ENCODE measurements at places on chromosomes 2 and 18. TPM values are rescaled to one million over a fixed set of nuclear protein-coding genes. Genes with fewer than 3 reads are reported as not detected.

DNA sequence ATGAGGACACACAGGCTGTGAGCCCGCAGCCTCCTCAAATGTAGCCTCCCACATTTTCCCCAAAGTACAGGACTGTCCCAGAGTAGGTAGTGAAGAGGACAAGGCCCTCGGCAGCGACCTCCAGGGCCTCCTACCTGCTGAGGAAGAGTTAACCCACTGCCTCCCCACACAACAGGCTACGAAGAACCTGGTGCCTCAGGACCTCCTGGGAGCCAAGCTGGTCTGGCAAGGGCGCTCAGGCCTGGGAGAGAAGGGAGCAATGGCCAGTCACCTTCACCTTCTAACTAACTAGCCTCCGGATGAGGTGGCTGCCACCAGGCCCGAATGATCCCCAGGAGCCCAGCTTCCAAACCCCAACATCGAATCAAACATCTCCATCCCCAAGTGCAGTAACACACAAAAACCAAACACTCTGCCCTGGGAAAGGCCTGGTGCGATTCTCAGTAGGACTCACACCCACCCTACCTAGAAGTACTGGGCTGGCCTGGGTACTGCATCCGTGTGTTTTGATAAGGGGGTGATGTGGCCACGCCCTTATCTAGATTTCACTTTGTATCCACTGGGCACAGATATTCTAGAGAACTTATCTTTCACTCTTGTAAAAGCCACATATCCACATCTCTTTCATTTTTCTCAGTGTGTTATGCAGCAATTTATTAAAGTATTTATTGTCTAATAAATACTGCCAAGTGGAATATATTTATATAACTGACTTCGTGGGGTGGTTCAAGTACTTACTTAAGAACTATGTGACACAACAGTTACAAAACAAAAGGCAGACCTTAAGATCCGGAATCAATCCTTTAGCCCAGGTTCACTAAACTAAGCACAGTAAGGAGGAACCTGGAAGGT, 9.7 kb downstream of the ERFE start:
- peaks cover 47% of the 10 kb centered on the region for H3K36me3 ChIP-seq
- H3K4me3 ChIP-seq = no peak overlapping the region
- H3K27me3 ChIP-seq = peaks cover 14% of the 10 kb centered on the region
- peak overlapping the region; percentile 42 for H3K27ac ChIP-seq
- peaks cover 23% of the 10 kb centered on the region for H3K4me1 ChIP-seq
- no peak for DNase-seq

DNA sequence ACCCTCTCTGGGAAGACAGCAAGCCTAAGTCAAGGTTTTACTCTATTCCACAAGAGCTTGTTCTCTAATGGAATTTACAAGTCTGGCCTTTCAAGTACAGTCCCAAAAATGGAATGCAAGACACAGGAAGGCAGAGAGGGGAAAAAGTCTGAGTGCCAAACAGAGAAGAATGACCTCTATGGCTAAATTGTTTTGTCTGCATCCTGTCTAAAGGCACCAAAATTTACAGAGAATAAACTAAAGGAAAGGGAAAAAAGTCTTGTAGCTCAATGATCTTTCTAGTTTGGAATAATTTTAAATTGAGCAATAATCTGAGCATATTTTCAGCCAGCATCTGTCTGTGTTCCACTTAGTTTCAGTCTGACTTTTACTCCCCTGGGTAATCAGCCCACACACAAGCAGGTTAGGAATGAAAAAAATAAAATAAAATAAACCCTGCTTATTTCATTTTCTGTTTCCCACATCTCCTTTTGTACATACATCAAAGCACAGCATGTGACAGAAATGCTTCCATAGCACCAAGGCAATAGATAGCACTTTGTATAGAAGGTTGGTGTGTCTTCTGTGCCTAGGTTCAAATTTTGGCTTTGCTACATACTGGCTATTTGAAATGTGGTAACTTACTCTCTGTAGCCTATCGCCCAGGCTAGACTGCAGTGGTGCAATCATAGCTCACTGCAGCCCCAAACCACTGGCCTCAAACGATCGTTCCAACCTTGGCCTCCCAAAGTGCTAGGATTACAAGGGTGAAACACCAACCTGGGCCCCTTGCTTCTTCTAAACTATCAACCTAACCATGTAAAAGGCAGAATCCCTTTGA, 105.1 kb downstream of the SLC8A1 start:
- H3K27me3 ChIP-seq = no peaks in the 10 kb centered on the region
- peaks cover 8% of the 10 kb centered on the region for H3K4me1 ChIP-seq
- no peak overlapping the region for H3K27ac ChIP-seq
- H3K36me3 ChIP-seq = no peaks in the 10 kb centered on the region

- peaks cover 6% of the 10 kb centered on the region for H3K36me3 ChIP-seq
- H3K4me1 ChIP-seq = peaks cover 31% of the 10 kb centered on the region
- H3K4me3 ChIP-seq = no peak overlapping the region
- H3K27me3 ChIP-seq = no peaks in the 10 kb centered on the region
- H3K27ac ChIP-seq = no peak overlapping the region
Measured at GRCh38 chr2:239323447-239323846, 77.4 kb downstream of the HDAC4 start.

DNA sequence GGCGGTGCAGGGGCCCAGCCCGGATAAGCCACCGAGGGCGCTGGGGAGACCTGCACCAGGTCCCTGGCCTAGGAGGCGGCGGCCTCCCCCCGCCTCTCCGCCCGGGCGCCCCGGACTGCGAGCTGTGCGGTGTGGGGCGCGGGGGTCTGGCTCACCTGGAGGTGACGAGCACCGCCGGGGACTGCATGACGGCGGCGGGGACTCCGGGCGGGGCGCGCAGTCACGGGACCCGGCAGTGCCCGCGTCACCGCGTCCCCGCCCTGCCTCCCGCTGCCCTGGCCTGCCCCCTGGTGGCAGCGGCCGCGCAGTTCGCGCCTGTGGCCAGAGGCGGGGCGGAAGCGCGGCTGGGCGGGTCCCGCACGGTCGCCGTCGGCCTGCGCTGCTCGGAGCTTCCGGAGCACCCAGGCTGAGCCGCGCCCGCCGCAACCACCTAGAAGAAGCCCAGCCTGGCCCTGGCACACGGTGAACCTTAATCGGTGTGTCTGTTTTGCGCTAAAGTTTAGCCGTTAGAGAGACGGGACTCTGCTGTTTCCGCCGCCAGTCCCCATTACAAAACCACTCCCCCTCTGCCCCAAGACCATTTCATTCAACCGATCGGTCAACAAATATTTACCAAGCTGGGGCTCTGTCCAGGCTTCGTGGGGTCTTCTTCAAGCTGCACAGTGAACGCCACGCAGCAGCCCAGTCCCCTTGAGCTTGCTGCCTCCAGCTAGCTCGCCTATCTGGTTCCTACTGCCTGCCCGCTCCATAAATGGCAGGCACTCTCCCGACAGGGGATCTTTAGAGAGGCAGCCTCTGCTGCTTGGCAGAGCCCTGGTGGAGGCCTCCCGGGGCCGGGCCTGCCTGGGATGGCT, at the start of gene HS1BP3:
Gene HS1BP3 (minus strand): TSS at position 222 of the 854 bp plus-strand sequence. CDS start 35 bp downstream, at position 187.
- peaks cover 20% of the 10 kb centered on the region for H3K36me3 ChIP-seq
- peak within 1 kb of the TSS; percentile 71 for H3K27ac ChIP-seq
- DNase-seq = peak; percentile 94

- no peak overlapping the region for H3K4me3 ChIP-seq
- no peak overlapping the region for H3K27ac ChIP-seq
- H3K36me3 ChIP-seq = no peaks in the 10 kb centered on the region
- no peak for DNase-seq
Measured at GRCh38 chr18:80194874-80195570, 52.3 kb downstream of the PARD6G start.

DNA sequence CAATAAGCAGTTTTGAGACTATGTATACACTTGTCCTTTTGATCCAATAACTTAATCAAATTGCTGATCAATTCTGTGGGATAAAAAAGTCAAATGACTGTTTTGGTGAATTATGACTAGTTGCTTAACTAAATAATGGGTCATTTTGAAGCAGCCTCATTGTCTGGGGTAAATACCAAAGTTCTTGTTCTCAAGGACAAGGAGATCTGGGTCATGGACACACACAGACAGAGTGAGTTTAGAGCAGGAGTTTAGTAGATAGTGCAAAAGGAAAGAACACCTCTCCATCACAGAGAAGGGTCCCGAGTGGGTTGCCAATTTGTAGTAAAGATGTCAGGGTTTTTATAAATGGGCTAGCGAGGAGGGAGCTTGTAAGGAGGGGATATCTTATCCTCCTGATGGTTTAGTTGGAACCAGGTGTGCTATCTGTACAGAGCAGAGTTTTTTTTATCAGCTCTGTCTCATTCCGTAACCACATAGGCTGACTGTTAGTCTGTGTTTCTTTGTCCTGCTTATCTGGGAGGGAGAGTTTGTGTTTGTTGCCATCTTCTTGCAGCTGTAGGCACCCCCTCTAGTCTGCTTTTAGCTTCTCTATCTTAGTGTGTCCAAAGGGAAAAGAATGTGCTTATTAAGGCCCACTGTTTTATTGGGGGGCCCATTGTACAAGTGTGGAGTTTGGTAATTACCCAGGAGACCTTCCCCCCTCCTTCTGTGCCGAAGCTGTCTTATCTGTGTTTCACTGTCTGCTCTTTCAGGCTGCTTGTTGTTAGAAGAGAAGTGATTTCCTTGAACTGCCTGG, 48.7 kb upstream of the C1GALT1C1L start:
- no peaks in the 10 kb centered on the region for H3K36me3 ChIP-seq
- H3K27ac ChIP-seq = no peak overlapping the region
- no peak overlapping the region for H3K4me3 ChIP-seq
- H3K4me1 ChIP-seq = no peaks in the 10 kb centered on the region
- H3K27me3 ChIP-seq = no peaks in the 10 kb centered on the region

- H3K4me3 ChIP-seq = peak overlapping the region; percentile 10
- peak overlapping the region; percentile 40 for H3K27ac ChIP-seq
- H3K4me1 ChIP-seq = peaks cover 24% of the 10 kb centered on the region
- H3K27me3 ChIP-seq = no peaks in the 10 kb centered on the region
- no peaks in the 10 kb centered on the region for H3K36me3 ChIP-seq
Measured at GRCh38 chr2:199085261-199085660, 372.5 kb downstream of the SATB2 start.

DNA sequence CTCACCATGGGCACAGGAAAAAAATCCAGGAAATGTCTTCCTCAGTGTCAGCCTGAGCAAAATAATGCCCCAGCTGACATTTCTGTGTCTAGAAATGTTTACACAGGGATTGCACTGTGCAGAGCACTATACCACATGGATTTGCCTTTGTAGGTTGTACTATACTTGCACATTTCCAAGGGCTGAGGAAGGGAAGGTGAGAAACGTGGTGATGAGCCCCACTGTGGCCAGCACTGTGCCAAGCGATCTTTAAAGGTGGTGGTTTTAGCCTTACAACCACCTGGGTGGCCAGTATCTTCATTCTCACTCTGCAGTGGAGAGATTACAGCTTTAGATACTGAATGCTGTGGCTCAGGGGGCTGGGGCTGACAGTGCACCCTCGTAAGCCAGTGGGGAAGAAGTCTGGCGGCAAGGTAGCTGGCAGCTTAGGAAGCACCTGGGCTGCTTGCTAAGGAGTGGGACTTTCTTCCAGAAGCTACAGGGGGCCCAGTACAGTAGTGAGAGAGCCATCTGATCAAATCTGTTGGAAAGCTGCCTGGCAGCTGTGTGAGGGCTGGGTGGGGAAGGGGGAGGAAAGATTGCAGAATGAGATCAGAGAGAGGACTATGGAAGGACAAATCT, 81.4 kb upstream of the MSH2 start:
- no peaks in the 10 kb centered on the region for H3K27me3 ChIP-seq
- no peaks in the 10 kb centered on the region for H3K36me3 ChIP-seq
- H3K4me1 ChIP-seq = peaks cover 17% of the 10 kb centered on the region
- DNase-seq = no peak

The MAB21L4 gene
- 2.8 TPM for total RNA-seq

- H3K36me3 ChIP-seq = no peaks in the 10 kb centered on the region
- no peaks in the 10 kb centered on the region for H3K4me1 ChIP-seq
- no peak overlapping the region for H3K4me3 ChIP-seq
- no peak overlapping the region for H3K27ac ChIP-seq
- DNase-seq = no peak
Measured at GRCh38 chr2:78175645-78176044, 653.5 kb upstream of the LRRTM4 start.

DNA sequence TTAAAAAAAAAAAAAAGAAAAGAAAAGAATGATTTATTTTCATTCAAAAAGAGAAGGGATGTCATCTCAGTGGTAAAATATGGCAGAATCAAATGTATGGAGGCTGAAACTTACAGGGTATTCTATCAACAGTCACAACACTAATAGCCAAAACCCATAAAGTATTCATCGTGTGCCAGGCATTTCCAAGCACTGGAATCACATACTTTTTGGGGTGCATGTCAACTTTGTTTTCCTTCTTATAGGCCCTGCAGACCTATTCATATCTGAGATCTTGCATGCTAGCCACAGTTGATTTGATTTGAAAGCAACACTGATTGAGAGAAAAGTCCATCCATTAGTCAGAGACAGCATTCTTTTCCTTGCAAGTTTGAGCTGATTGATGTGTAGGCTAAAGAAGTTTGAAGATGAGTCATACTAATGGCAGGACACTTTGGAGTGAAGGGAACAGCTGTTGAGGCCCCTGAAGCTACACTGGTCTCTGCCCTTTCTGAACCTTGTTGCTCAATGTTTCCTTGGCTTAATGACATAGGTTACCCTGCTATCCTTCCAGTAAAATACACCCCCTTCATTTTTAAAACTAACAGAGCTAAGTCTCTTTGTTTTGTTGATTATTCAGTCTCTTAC, 22.0 kb downstream of the KATNAL2 start:
- no peaks in the 10 kb centered on the region for H3K4me1 ChIP-seq
- no peaks in the 10 kb centered on the region for H3K27me3 ChIP-seq
- no peaks in the 10 kb centered on the region for H3K36me3 ChIP-seq
- no peak for DNase-seq

The BOLL gene
- total RNA-seq = not detected

DNA sequence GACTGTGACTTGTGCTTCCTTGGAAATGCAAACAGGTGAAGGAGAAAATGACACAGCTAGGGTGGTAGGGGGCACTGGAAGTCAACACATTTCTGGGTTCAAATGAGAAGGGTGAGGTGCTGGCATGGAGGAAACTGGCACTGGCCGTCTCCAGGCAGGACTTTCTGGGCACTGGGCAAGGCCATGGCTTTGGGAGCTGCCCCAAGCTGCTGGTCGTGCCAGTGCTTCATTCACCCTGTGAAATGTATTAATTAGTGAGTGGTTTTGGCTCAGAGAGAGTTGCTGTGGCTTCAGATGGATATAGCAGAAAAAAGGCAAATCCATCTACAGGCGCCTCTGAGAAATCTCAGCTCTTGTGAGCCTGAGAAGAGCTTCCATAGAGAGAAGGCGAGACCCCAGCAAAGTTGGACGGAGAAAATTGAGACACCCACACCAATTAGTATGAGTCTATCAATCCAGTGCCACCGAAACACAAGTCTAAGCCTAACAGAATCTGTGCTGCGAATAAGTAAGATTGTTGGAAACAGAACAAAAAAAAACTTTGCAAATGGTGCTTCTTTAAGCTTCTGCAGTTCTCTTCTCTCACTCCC, 202.1 kb upstream of the TNP1 start:
- H3K4me3 ChIP-seq = no peak overlapping the region
- DNase-seq = no peak
- H3K27ac ChIP-seq = no peak overlapping the region
- H3K36me3 ChIP-seq = no peaks in the 10 kb centered on the region

- H3K27ac ChIP-seq = no peak overlapping the region
- H3K36me3 ChIP-seq = no peaks in the 10 kb centered on the region
- H3K27me3 ChIP-seq = no peaks in the 10 kb centered on the region
- DNase-seq = no peak
Measured at GRCh38 chr18:27948986-27949385, 227.9 kb downstream of the CDH2 start.

The TTN gene
- total RNA-seq = 0.07 TPM

The QPCT gene
- total RNA-seq = 7.4 TPM

The EIF4E2 gene
- 67.4 TPM for total RNA-seq

Measured in Calu3 (cell line).